Inflammatory macrophage (primary cell): ENCODE measurements at places on chromosomes 16 and 17.

- DNase-seq, result no peak
Observed at GRCh38 chr16:81945665-81946064, 65.6 kb downstream of the SDR42E1 start.

- no peak for DNase-seq
Observed at GRCh38 chr16:29915590-29916247, 10.3 kb downstream of the KCTD13 start.

GRCh38 chr17:56908001-56908542 is 5.8 kb downstream of the TRIM25 start:
- peak; percentile 87 for DNase-seq

DNA sequence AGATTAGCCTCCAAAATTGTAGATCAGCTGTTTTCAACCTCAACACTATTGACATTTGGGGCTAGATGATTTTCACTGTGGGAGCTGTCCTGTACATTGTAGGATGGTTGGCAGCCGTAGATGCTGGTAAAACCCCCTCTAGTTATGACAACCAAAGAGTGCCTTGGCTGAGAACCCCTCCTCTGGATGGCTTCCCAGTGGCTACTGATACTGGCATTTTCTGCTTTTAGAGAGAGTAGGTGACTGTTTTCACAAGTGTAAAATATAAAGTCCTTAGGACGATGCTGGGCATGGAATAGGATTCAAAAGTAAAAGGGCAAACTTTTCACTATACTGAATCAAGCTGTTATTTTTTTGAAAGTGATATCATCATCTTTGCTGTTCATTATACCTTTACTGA is 1048.8 kb upstream of the EEF2KMT start:
- no peak for DNase-seq

- peak; percentile 24 for DNase-seq
Observed at GRCh38 chr17:45311760-45312476, 4.9 kb downstream of the MAP3K14 start.

DNA sequence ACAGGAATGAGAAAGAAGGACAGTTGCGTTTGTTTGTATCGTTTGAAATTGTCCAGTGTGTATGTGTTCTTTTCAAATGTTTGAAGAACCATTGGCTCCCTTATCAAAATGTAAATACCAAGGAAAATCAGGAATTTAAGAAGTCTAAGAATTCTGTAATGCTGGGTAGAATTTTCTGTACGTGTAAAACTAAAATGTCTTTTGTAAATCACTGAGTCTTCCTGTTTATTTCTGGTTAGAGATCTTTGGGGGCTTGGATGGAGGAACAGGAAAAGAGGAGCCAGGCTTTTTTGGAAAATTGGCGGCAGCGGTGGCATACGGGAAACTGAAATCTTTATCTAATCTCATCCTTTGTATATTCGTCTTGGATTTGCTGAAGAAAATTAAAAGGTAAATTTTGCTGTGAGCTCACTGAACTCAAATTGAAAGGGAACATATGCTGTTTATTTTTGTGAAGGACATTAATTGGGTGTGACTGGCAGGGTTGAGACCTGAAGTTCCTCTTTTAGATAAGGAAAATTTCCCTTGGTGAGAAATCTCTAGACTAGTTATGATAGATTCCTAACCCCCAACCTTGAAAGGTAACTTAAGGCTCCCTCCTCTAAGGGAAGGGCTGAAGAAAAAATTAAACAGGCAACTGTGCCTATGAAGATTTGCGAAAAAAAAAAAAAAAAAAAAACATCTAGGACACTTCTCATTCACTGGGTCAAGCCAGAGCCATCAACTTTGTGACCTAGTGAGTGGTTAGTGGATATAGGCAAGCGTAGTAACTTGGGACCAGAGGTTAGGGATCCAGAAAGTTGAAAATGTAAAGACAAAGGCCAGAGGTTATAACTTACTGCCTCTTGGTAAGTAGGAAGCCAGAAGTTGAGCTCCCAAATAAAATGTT is 10.8 kb downstream of the TAT start:
- peak; percentile 9 for DNase-seq

DNA sequence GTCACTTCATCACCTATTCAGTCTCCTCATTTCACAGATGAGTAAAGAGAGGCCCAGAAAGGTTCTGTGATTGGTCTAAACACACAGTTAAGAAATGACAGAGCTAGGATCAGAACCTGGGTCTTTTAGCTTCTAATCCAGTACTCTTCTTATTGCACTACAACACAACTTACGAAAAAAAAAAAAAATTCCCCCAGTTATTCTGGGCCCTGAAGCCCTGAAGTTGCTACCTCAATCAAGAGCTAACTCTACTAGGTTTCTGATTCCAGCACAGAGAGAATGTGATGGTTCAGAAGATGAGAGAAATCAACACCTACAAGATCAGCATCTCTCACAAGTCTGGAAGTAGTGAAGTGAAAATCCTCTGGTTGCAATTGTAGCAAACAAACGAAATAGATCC is 37.3 kb downstream of the GRB7 start:
- no peak for DNase-seq

GRCh38 chr17:30000001-30000754 is 58.7 kb downstream of the EFCAB5 start:
- no peak for DNase-seq

GRCh38 chr17:78589885-78590284 is 12.7 kb upstream of the DNAH17 start:
- DNase-seq, result no peak

GRCh38 chr17:77458202-77459017 is 317.6 kb downstream of the SEC14L1 start:
- no peak for DNase-seq

GRCh38 chr16:85420501-85421337 is 192.4 kb upstream of the GSE1 start:
- peak; percentile 77 for DNase-seq

DNA sequence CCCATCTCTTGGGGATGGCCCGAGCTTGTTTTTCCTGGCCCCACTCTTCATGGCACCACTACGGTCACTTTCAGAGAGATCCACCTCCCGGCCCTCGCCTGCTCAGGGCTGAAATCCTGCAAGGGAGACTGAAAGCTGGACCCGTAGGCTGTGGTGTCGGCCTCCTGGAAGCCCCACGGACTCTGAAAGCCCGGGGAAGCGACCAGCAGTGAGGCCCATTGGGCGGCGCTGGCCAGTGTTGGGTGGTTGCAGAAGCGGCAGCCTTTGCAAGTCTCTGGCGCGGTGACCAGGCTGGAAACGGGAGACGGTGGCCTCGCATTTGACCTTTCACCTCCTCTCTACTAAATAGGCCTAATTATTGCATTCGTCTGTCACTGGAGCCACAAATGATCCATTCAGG is 186.0 kb upstream of the FOXF1 start:
- DNase-seq, result no peak

DNA sequence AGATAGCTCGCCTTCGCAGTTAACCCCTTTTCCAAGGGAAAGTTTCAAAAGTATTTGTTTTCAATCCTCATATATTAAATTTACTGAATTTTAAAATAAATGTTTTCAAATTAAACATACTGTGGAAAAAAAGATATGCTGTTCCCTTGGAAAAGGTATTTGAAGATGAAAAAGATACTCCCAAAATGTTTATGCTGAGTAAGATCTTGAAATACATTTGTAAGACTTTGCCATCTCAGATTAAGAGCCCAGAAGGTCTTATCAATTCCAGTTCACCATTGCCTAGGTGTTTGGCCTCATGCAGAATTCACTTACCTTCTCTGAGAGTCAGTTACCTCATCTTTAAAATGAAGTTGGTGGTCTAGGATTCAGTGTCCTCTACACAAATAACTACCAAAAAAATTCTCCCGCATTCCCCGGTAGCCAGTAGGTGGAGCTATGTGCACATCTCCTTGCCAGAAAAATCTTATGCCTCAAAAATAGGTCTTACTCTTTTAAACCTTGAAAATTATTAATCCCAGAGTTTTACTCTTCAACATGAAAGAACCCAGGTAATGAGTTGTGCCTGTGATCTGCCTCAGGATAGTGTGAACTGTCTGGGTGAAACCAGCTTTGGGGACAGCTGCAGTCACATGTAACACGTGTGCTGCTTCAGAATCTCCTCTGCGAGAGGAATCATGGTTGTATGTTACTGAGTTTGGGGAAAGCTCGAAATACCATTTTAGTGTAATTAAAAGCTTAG is 178.3 kb downstream of the MRTFB start:
- DNase-seq, result peak; percentile 58

- no peak for DNase-seq
Observed at GRCh38 chr17:7556627-7557026, 1.9 kb upstream of the TNFSF13 start.

DNA sequence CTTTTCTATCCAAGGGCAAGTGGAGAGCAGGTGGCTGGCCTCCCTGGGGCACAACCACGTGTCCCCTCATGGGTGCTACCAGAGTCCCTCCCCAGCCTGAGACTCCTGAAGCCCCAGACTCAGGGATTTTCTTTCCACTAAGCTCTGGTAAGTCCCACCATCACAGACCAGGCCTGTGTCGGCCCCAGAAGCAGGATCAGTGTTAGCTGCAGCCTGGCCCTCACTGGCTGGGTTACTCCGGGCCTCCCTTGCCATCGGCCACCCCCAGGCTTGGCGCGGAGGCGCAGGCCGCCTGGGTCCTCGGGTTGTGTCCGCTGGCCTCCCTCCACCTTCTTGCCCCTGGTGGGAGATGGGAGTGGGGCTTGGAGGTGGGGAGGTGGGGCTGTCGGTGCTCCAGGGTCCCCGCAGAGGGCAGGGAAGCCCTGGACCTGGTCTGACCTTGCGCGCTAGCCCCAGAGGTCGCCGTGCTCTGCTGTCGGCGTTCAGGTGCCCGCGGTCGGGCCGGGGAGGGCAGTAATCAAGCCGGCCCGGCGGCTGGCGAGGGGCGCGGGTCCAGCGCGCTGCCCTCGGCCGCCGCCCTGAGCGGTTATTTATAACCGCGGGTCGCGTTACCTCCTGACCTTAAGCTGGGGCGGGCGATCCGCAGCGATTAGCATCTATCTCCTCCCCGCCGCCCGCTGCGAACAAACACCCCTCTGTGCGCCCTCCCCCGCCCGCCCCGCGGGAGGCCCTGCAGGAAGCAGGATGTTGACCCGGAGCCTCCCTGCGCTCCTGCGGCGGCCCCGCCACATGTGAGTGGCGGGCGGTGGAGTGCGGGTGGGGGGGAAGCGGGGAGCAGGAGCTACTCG is 78.1 kb upstream of the TOB1 start:
- peak; percentile 65 for DNase-seq

DNA sequence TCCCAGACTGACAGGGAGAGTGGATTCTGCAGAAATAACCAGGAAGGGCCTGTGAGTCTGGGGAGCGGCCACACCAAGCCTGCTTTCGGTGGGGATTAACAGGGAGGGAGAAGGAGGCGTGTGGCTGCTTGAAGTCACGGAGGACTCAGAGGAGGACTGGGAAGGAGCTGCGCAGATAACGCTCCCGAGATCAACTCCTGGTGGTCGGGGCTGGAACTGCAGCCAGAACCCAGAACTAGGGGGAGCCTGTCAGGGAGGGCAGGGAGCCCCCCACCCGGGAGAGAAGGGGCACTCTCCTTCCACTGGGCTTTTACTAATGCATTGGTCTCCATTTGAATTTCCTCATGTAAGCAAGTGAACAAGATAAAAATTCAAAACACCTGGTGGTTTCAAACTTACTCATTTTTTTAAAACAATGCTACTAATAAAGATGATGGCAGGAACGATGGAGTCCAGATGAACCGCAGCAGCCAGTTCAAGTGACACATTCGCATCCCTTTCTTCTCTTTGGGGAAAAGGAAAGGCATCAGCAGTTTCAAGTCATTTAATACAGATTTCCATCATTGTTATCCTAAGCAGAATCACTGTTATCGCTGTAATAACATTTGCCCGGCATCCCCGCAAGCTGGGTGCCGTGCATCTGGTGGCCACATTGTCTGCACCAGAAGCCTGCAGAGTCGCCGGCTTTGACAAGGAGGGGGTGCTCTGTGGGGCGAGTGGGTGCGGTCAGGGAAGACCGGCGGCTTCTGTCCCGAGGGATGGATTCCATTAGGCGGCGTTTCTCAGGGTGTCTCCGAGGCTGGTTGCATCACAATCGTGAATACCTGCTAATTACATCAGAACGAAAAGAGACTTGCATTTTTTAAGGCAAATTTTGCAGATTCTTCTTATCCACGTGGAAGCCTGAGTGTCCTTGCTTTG is 183.0 kb downstream of the FOXL1 start:
- peak; percentile 47 for DNase-seq

DNA sequence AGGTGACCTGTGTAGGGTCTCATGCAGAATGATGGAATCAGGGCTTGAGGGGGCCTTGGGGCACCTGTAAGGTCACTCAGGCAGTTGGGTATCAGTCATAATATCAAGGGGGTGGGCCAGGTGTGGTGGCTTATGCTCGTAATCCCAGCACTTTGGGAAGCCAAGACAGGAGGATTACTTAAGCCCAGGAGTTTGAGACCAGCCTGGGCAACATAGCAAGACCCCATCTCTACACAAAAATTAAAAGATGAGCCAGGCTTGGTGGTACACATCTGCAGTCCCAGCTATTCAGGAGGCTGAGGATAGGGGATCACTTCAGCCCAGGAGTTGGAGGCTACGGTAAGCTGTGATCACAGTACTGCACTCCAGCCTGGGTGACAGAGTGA is 7.5 kb downstream of the ERN2 start:
- DNase-seq, result no peak

DNA sequence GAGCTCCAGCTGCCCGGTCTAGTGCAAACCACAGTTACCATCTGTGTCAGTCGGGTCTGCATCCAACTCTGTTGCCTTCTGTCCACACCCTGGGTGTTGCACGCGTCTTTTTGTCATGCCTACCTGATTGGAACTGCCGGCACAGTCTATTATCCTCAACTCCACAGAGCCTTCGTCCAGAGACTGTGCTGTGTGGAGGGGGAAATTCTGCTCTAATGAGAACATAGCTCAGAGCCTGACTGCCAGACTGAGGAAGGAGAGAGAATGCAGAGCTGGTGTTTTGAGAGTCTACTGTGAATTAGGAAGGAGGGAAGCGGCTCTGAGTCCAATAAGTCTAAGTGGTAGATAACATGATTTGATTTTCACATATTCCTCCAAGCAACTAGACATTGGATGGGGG is 68.3 kb upstream of the GPR139 start:
- no peak for DNase-seq

DNA sequence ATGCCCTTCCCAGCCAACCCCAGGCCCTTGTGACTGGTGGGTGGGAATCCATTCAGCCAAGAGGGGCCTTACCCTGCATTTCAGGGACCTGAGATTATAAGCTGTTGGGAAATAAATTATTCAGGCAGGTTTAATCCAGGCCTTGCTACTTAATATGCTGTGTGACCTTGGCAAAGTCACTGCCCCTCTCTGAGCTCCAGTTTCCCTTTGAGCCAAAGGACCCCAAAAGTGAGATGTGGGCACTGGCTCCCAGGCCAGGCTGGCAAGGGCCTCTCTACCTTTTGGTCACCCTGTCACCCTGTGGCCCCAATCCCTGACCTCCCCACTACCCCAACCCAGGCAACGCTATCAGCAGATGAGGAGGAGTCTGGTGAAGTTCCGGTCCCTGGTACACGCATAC is 33.9 kb downstream of the MYO15A start:
- DNase-seq, result no peak
